ENCODE measurements at places on chromosomes 6 and 20. TPM values are rescaled to one million over a fixed set of nuclear protein-coding genes. Genes with fewer than 3 reads are reported as not detected.

The EFCAB8 gene
- 0.81 TPM for total RNA-seq

The IL22RA2 gene
- total RNA-seq: not detected

The IL17F gene
- total RNA-seq: not detected

The PRRC2A gene
- 119 TPM for total RNA-seq

The PDE7B gene
- 7.2 TPM for total RNA-seq

The MCHR2 gene
- total RNA-seq: not detected

The TNF gene
- total RNA-seq: 0.81 TPM

DNA sequence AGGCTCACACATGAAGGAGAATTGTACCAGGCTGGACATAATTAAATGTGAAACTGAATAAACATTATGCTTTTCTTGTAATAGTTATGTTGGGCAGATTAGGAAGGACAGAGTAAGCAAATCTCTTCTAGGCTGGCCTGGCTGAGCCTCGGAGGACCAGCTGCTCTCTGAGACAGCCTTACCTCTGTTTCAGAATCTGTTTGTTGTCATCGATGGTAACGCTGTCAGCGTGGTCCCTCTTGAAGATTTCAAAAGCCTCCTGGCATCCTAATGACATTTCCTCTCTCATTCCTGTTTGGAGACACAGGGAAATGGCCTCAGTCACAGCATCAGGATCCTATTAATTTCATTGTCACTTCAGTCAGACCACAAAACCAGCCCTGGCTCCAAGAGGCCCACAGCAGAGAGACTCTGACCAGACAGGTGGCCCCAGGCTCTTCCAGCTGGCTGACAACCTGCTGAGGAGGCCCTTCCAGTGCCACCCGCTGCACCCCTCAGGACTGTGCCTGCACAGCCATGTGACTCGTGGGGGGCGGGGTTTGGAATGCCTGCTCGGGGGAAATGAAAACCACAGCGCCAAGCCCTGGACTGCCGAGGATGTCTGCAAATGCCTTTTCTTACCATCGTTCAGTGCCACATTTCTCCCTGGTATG, 108.5 kb upstream of the KCNK16 start:
- no peak for DNase-seq

GRCh38 chr20:48277266-48277665, 492.0 kb upstream of the SULF2 start:
- DNase-seq: no peak

DNA sequence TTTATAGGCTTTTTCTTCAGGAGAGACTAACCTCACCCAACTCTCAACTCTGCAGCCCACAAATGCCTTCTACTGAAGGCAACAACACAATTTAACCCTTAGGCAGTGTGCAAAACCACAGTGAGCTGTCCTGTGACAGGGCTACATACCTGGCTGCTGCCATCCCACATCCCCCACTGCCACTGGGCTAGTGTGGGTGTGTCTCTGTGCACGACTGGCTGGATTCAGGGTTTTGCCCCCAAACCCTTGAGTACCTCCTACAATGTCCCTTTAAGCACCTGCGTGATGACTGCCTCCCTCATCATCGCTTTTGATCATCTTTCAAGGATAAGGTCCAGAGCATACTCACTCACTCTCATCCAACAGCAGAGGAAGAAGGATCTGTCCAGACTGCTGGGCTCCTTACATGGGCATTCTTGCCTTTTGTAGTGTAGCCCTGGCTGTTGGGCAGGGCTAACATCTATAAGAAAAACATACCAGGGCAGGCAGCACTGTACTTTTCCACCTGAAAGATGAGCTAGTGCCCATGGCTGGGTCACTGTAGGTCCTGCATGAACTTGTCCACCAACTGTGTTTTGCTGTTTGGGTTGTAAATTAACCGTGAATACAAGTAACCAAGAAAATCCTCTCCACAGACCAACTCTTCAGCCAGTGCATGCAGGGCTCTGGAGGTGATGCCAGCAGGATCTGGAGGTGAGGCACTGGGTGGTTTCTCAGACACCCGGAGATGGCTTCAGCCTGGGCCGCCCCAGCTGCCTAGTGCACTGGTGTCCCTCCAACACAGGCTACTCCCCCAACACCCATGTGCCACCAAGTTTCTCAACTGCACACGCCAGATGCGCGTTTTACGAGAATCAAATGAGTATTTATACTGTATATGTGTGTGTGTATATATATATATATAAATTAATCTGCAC, 45.2 kb downstream of the PLCG1 start:
- peak; percentile 37 for DNase-seq

DNA sequence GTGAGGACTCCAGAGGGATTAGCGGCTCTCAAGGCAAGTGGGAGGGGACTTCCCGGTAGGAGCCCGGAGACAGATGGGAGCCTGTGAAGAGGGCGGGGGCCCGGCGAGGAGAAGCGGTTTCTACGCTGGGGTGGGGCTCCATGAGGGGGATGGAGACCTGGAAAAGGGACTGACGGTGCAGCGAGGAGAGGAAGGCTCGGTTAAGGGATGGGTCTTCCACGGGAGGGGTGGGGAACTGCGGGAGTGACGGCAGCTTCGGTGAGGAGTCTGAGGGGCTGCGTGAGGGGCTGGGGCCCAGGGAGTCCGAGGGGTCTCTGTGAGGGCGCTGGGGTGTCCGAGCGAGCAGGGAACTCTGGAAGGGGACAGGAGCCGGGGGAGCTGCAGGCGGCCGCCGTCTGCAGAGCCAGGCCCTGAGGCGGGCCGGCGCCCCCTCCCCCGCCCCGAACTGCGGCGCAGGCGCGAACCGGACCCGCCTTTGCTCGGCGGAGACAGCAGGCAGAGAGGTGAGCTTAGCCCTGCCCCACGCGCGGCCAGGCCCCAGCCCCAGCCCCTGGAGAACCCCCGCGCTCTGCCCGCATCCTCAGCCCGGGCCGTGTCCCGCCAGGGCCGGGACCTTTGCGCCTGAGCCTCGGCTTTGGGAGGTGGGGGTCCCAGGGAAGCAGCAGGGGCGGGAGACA, at the start of gene NRSN2:
Gene NRSN2, plus strand, starts transcription at position 472 of the 677 bp plus-strand sequence. CDS start 2,533 bp downstream, outside the sequence.
- peak; percentile 92 for DNase-seq

DNA sequence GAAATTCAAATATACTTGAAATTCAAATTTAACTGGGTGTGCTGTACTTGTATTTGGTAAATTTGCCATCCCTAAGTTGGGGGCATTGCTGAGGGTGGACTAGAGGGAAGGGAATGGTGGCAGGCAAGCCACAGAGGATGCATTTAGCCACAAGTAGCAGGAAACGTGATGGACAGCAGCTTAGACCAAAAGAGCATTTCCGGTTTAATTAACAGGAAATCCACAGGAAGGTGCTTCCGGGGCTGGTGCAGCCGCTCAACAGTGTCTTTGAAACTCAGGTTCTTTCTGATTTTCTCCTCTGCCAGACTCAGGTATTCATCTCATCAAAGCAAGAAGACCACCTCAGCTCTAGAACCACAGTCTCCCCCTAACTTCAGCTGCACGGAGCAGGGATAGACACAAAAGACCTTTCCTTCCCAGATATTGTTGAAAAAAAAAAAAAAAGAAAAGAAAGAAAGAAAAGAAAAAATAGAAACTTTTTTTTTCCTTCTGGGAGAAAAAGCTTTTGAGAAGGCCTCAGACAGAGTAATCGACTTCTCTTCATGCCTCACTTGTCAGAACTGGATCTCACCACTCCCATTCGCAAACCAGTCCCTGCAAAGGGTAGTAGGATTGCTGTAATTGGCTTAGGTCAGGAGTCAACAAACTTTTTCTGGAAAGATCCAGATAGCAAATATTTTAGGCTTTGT, 8.0 kb upstream of the BCAS1 start:
- no peak for DNase-seq

DNA sequence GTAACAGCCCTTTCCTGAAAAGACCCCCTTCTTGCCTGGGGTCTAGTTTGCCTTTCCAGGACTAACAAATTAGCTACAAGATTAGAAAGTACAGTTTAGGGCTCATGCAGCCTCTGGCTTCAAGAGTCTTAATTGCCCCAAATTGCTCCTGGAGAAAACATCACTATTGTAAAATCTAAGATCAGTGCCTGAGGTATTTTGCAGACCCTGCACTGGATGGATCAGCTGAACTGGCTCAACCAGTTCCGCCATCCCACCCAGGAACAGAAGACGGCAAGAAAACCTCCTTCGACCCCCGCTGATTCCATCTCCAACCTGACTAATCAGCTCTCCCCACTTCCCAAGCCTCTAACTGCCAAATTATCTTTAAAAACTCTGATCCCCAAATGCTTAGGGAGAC, 236.5 kb upstream of the KCNG1 start:
- DNase-seq: no peak

DNA sequence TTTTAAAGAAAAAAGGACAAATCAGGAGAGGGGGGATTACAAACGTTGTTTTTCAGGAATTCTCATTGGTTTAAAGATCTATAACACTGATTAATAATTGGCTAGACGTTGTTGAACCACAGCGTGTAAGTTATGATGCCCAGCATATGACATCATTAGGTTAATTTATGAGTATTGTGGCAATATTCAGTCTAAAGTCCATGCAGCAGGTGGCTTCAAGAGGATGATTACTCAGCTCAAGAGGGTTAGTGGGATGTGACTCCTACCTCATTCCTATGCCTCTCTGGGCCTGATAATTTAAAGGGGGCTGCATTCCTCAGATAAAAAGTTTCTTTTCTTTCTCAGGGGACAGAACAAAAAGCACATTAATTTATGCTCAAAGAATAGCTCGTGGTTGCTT, 1309.0 kb downstream of the EPHA7 start:
- DNase-seq: no peak

GRCh38 chr6:6218759-6219085, 101.7 kb downstream of the F13A1 start:
- no peak for DNase-seq

- DNase-seq: no peak
Measured at GRCh38 chr20:13284830-13285229, 63.8 kb downstream of the ISM1 start.

- no peak for DNase-seq
Measured at GRCh38 chr6:31031095-31031494, 20.8 kb downstream of the MUC22 start.

GRCh38 chr6:89944826-89945407, 50.6 kb downstream of the GJA10 start:
- DNase-seq: no peak

Data from posterior vena cava (tissue), 2 donors.